Left cardiac atrium (tissue), 4 donors: ENCODE measurements at places on chromosomes 6 and 20.

DNA sequence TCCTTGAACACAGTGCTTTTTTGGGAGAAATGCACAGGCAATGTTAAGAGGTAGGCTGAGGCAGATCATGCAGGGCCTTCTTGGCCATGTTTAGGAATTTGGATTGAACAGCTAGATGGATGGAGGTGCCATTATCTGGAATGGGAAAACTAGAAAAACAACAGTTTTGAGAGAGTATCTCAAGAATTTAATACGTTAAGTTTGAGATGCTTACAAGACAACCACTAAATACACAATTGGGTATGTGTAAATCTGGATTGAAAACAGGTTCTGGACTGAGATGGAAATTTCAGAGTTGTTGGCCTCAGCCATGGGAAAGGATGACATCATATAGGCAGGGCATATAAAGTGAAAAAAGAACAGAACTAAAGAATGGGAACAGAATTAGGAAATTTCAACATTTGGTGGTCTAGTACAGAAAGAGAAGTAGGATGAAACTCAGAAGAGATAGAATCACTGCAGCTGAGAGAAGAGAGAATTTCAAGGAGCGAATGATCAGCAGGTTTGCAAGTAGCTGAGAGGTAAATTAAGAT is 37.1 kb downstream of the NCOA7 start:
- no peak for DNase-seq

DNA sequence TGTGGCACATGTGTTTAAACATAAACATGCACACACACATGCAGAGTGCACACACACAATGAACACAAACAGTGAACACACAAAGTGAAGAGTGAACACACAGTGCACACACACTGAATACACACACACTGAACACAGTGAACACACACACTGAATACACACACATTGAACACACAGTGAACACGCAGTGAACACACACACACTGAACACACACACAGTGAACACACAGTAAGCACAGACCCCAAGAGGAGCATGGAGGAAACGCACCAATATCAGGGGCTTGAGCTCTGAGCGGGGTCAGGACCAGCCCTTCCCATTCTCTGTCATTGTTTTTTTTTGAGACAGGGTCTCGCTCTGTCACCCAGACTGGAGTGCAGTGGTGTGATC is 17.1 kb upstream of the HELZ2 start:
- no peak for DNase-seq

- DNase-seq, result no peak
These were observed 81.3 kb downstream of the AK9 start for GRCh38 chr6:109609737-109610136.

GRCh38 chr6:34867484-34867883 is 20.4 kb downstream of the TAF11 start:
- no peak for DNase-seq

- no peak for DNase-seq
These were observed 49.2 kb downstream of the BLOC1S5 start for GRCh38 chr6:8014947-8015346.

DNA sequence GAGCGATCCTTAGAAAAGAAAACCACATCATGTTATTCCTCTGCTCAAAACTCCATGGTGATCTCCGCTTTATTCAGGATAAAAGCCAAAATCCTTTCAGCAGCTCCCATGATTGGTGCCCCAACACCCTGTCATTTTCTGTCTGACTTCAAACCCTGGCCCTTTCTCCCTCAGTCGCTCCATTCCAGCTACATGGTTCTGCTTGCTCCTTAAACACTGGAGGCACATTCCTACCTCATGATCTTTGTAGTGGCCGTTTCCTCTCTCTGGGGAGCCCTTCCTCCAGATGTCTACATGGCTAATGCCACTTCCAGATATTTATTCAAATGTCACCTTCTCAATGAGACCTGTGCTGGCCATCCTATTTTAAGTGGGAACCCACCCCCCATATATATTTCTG is 100.8 kb downstream of the CAP2 start:
- no peak for DNase-seq

GRCh38 chr6:158020272-158020711 is 38.6 kb downstream of the SYNJ2 start:
- no peak for DNase-seq

DNA sequence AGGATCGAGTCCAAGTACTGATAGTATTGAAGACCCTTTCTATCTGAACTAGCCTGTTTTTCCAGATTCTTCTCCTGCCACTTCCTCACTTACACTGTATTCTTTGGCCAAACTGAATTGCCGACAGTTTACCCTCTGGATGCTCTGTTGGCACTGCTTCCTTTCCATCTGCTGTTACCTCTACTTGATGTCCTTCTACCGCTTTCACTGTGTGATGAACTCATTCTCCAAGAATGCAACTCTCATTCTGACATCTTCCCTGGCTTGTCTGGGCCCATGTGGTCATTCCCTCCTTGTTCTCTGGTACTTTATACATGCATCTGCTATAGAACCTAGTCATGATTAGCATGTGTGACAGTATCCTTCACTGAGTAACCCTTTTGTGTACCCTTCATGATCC is 16.3 kb downstream of the RPRD1B start:
- DNase-seq, result no peak

- no peak for DNase-seq
These were observed 354.7 kb upstream of the KHDRBS2 start for GRCh38 chr6:62640749-62641148.

DNA sequence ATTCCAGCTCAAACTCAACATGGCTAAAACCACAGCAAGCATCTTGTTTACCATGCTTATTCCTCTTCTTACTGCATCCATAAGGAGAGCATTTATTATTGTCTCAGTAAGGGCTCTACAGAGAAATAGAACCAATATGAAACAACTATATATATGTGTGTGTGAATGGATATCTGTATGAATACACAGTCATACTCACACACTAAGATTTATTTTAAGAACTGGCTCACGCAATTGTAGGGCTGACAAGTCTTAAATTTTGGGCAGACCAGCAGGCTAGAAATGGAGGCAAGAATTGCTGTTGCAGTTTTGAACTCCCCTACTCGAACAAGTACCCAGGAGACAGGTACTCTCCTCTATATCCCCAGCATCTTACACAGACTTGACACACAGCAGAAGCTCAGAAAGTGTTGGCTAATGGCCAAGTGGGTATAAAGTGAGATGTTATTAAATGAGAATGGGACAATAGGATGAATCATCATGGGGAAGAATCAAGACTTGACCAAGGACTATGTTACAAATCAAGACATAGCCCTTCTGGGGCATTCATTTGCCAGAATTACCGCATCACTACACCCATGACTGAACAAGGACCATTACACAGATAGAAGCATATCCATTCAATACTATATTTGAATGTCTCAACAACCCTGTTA is 13.0 kb downstream of the ZHX3 start:
- DNase-seq, result no peak

DNA sequence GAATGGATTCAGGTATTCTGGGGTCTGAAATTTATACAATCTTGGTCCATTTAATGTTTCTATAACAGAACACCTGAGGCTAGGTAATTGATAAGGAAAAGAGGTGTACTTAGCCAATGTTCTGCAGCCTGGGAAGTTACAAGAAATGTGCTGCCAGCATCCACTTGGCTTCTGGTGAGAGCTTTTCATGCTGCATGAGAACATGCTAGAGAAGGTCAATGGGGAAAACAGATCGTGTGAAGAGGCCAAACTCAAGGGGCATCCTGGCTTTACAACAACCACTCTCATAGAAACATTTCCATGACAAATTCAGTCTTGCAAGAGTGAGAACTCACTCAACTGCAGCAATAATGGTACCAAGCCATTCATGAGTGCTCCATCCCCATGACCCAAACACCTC is 16.8 kb downstream of the IL22RA2 start:
- DNase-seq, result no peak

DNA sequence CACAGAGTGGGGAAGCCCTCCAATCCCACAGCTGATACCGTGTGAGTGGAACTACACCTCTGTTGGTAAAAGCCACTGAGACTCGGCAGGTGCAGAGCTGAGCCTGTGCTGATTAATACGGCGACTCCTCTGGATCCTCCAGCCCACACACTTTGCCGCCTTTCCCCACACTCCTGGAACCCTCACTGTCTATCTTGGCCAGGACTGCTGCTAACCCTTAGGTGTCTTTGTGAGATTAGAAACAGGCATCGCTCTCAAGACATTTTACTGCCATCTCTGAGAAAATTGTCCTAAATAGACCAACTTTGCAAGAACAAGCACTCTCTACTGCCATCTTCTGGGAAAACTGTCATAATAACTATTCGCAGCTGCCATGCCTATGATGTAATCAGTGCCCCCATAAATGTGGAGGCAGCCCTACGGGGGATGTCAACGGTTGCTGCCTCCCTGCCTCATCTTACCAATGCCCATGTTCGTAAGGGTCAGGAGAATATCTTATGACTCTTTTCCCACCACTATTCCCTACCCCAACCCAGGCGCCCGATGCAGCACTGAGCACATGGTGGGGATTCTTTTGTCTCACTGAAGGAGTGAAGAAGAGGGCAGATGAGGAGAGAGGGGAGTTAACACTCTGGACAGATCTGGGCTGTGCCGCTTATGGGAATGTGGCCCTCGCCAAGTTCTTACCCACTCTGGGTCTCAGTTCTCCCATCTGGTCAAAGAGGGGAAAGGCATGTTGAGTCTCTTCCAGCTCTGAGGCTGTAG is 26.1 kb upstream of the KCNB1 start:
- no peak for DNase-seq

DNA sequence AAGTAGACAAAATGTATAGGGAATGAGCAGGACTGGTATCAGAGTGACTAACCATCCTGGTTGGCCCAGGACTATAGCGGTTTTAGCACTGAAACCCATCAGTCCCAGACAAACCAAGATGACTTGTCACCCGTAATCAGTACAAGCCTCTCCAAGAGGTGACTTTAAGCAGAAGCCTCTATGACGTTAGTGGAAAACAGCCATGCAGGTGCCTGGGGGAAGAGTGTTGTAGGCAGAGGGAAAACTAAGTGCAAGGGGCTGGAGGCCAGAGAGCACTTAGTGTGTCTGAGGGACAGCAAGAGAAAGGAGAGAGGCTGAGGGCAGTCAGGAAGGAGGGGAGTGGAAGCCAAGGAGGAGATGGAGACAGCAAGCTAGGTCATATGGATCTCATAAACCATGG is 2.1 kb downstream of the SGK2 start:
- no peak for DNase-seq

DNA sequence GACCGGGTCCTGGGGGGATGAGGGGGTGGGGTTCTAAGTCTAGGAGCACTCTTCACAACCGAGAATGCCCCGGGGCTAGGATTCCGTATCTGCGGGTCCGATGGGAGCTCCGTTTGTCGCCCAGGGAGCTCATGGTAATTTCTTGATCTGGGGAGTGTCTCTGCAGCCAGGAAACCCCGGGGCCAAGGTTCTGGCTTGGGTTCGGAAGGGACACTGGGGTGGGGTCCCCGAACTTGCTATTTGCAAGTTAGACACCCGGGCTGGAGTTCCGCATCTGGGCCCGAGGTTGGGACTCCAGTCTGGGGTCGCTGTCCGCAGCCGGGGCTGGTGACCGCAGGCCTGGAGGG is 397 bp downstream of the PEDS1 start:
- DNase-seq, result no peak

GRCh38 chr6:120198033-120198432 is 848.5 kb upstream of the MAN1A1 start:
- no peak for DNase-seq

GRCh38 chr6:130069485-130069884 is 51.1 kb downstream of the L3MBTL3 start:
- DNase-seq, result no peak

GRCh38 chr20:21090111-21090618 is 16.0 kb downstream of the LINC00237 start:
- DNase-seq, result no peak
